Hepatic stellate cell (primary cell): ENCODE measurements at places on chromosomes 12 and 14.

DNA sequence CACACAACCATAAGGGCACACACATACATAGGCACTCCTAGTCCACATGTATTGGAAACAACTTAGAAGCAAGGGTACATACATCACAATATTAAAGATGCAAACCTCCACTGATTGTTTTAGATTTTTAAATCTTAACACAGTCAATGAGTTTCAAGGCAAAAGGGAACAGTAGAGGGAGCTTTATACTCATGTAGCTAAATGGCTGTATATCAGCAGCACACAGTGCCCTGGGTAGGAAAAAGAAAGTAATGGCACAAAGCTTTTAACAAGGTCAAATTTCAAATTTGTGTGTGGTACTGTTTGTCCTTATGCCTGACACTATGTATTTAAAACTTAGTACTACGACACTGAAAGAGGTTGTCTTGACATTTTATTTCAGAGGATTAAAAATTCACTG lies 262.0 kb downstream of the MED13L start:
- DNase-seq: peak; percentile 17

DNA sequence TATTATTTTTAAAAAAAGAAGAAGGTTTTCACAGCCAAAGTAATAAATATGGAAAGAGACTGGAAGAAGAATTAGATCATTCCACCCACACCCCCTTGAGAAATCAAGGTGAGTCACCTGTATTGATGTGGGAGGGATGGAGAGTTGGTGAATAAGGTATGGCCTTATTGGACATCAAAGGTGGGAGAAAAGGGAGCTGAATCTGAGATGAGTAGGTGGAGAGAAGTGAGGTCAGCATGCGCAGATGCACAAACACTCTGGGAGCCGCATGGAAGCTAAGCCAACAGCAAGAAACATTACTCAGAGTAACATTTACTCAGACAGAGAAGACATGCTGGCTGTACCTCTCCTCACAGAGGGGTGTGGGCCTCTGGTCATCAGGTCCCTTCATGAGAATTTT lies 113.1 kb upstream of the FOXG1 start:
- DNase-seq: no peak

DNA sequence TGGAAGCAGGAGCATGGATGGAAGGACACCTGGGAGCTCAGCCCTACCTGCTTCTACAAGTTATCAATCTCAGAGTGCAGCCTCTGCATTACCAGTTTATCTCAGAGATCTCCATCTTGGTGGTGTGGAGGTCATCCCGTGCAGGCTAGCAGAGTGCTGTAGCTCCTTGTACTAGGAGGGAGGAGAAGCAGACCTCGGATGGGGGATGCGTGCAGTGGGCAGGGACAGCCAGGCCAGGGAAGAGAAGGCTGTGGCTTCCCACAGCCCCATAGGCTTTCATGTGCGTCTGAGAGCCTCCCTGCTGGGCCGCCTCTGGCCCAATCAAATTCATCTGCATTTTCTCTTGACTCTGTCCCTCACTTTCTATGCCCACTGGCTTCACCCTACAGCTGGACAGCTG lies 8.8 kb upstream of the KRT82 start:
- no peak for DNase-seq

- no peak for DNase-seq
Measured at GRCh38 chr12:50004696-50005095, 20.6 kb downstream of the RACGAP1 start.
